Lung (tissue), 17 donors: ENCODE measurements at places on chromosomes 1 and 21.

DNA sequence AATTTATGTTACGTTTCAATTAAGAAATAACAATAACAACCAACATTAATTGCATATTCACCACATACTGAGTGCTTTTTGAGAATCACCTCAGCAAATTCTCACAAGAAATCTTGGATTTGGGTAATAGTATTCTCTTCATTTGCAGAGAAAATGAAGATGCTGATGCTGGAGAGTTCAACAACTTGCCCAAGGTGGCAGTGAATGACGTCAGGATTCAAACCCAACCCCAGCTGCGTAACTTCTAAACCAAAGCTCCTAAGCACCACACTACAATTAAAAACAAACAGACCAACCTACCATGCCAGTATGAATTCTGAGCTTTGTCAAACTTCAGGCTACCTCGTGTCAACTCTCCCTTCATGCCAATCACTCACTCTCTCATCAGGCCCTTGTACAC, 46.7 kb upstream of the GJB5 start:
- no peak overlapping the region for H3K27ac ChIP-seq
- H3K36me3 ChIP-seq: no peaks in the 10 kb centered on the region
- H3K4me1 ChIP-seq: no peaks in the 10 kb centered on the region
- DNase-seq: no peak
- no peaks in the 10 kb centered on the region for H3K27me3 ChIP-seq

DNA sequence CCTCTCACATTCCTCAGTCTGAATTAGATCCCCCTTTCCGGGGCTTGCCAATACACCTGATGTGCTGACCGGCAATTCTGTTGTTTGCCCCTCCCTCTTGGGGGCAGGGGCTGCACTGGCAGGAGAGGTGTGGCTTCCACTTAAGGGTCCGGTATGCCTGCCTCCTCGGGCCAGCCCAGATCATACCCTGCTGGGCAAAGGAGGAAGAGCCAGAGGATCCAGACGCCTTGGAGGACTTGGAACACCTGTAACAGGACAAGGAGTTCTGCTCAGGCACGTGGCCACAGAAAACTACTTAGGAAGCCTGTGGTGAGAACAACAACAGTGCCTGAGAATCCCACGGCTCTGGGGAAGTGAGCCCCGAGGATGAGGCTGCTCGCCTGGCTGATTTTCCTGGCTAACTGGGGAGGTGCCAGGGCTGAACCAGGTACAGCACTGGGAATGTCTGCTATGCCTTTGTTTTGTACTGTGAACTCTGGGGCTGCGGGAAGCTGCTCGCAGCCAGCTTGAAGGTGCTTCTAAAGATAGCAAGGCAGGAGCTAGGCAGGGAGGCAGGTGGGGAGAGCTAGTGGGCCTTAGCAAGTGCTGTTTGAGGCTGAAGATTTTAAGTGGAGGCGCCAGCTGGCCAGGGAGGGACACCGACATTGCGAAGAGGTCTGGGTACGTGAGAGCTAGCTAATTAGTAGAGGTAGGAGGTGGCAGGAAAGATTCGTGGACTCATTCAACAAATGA, at the start of gene SMPDL3B:
Gene SMPDL3B (plus strand): TSS at position 183 of the 732 bp plus-strand sequence. CDS start 184 bp downstream, at position 367.
- H3K4me3 ChIP-seq: no peak within 1 kb of the TSS
- peak within 1 kb of the TSS; percentile 64 for H3K27ac ChIP-seq
- H3K27me3 ChIP-seq: peaks cover 5% of the 10 kb centered on the region
- H3K4me1 ChIP-seq: no peaks in the 10 kb centered on the region
- no peaks in the 10 kb centered on the region for H3K36me3 ChIP-seq
- DNase-seq: peak; percentile 64

GRCh38 chr1:18166929-18167328, 59.3 kb downstream of the IGSF21 start:
- H3K36me3 ChIP-seq: no peaks in the 10 kb centered on the region
- DNase-seq: no peak
- no peak overlapping the region for H3K4me3 ChIP-seq
- H3K27me3 ChIP-seq: peaks cover 9% of the 10 kb centered on the region
- H3K4me1 ChIP-seq: no peaks in the 10 kb centered on the region

DNA sequence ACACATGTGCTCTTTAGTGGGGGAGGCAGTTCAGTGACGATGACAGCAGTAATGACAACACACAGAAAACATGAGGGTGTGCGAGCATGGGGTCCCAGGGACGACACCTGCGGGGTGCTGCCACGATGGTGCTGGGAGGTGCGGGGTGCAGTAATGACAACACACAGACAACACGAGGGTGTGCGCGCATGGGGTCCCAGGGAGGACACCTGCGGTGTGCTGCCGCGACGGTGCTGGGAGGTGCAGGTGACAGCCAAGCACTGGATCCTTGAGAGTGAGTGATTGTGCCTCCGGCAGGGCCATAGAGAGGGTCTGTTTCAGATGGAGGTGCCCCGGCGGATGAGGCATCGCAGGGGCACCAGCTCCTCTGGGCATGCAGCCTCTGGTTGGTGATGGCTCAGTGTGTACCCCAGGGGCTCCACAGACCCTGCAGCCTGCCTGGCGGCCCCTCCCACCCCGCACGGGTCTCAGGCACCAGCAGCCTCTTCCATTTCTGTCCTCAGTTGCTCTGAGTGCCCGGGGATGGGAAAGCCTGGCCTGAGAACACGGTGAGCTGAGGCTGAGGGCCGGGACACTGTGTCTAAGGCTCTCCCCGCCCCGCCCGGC, 191.7 kb upstream of the ARHGEF16 start:
- no peak overlapping the region for H3K27ac ChIP-seq
- H3K36me3 ChIP-seq: no peaks in the 10 kb centered on the region
- H3K4me3 ChIP-seq: no peak overlapping the region
- H3K27me3 ChIP-seq: peaks cover 3% of the 10 kb centered on the region

- peaks cover 6% of the 10 kb centered on the region for H3K4me1 ChIP-seq
- H3K27ac ChIP-seq: peak overlapping the region; percentile 84
- H3K36me3 ChIP-seq: no peaks in the 10 kb centered on the region
- peak; percentile 62 for DNase-seq
- peak overlapping the region; percentile 98 for H3K4me3 ChIP-seq
Measured at GRCh38 chr21:26169061-26169610, 1.4 kb downstream of the APP start.

- no peak for DNase-seq
- H3K4me3 ChIP-seq: no peak overlapping the region
- no peaks in the 10 kb centered on the region for H3K36me3 ChIP-seq
- no peaks in the 10 kb centered on the region for H3K4me1 ChIP-seq
- H3K27me3 ChIP-seq: no peaks in the 10 kb centered on the region
Measured at GRCh38 chr1:91427741-91428140, 23.1 kb upstream of the HFM1 start.

DNA sequence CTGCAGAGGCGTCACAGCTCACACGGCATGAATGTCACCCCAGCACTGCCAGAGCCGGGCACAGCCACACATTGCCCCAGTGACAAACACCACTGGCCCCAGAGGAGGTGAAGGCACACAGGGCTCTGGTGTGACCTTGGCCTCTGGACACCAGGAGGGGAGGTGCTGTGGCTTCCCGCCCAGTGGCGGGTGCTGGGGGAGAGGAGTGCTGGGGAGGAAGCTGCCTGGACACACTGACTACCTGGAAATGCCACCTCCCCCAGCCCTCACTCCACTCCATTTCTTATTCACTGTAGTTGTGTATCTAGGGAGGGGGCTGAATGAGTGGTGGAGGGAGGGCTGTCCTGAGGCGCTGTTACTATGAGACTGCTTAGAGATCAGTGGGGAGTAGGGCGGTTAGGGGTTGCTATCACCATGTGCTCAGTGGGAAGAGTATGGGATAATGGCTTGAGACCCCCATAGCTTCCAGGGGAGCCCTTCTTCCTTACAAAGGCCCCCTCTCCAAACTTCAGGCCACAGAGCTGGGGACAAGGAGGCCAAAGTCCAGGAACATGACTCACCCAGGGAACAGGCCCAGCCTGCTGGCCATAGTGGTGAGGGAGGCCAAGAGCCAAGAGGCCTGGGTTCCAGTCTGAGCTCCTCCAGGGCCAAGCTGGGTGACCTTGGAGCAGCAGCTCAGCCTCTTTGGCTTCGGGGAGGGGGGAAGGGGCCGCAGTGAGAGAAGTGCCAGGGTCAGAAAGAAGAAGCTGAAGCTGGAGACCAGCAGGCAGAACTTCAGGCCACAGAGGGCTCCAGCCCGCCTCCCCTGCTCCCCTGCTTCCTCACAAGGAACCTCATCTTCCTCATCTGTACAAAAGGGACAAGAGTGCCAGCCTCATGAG, 40.1 kb downstream of the AHDC1 start:
- H3K27me3 ChIP-seq: no peaks in the 10 kb centered on the region
- H3K36me3 ChIP-seq: no peaks in the 10 kb centered on the region
- peak overlapping the region; percentile 91 for H3K27ac ChIP-seq

DNA sequence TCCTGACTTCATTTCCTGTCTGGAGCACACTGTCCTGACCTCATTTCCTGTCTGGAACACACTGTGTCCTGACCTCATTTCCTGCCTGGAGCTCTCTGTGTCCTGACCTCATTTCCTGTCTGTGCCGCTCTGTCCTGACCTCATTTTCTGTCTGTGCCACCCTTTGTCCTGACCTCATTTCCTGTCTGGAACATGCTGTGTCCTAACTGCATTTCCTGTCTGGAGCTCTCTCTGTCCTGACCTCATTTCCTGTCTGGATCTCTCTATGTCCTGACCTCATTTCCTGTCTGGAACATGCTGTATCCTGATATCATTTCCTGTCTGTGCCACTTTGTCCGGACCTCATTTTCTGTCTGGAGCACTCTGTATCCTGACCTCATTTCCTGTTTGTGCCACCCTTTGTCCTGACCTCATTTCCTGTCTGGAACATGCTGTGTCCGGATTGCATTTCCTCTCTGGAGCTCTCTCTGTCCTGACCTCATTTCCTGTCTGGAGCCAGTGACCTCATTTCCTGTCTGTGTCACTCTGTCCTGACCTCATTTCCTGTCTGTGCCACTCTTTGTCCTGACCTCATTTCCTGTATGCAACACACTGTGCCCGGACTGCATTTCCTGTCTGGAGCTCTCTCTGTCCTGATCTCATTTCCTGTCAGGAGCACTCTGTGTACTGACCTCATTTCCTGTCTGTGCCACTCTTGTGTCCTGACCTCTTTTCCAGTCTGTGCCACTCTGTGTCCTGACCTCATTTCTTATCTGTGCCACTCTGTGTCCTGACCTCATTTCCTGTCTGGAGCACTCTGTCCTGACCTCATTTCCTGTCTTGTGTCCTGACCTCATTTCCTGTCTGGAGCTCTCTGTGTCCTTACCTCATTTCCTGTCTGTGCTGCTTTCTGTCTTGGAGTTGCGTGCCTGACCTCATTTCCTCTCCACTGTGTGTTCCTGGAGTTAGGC, 27.6 kb downstream of the SKI start:
- H3K36me3 ChIP-seq: no peaks in the 10 kb centered on the region
- no peak overlapping the region for H3K4me3 ChIP-seq
- peaks cover 19% of the 10 kb centered on the region for H3K4me1 ChIP-seq
- peak; percentile 71 for DNase-seq
- peak overlapping the region; percentile 56 for H3K27ac ChIP-seq

GRCh38 chr1:151062741-151063371, 2.7 kb downstream of the MLLT11 start:
- no peaks in the 10 kb centered on the region for H3K36me3 ChIP-seq
- H3K4me3 ChIP-seq: no peak overlapping the region
- no peak overlapping the region for H3K27ac ChIP-seq

GRCh38 chr1:196535727-196536126, 72.5 kb downstream of the KCNT2 start:
- no peaks in the 10 kb centered on the region for H3K27me3 ChIP-seq
- no peak for DNase-seq
- H3K27ac ChIP-seq: no peak overlapping the region
- H3K4me3 ChIP-seq: no peak overlapping the region
- no peaks in the 10 kb centered on the region for H3K4me1 ChIP-seq

- no peaks in the 10 kb centered on the region for H3K4me1 ChIP-seq
- H3K4me3 ChIP-seq: no peak overlapping the region
- no peak for DNase-seq
- no peaks in the 10 kb centered on the region for H3K27me3 ChIP-seq
- no peak overlapping the region for H3K27ac ChIP-seq
- no peaks in the 10 kb centered on the region for H3K36me3 ChIP-seq
Measured at GRCh38 chr1:237875291-237875690, 15.4 kb downstream of the ZP4 start.

DNA sequence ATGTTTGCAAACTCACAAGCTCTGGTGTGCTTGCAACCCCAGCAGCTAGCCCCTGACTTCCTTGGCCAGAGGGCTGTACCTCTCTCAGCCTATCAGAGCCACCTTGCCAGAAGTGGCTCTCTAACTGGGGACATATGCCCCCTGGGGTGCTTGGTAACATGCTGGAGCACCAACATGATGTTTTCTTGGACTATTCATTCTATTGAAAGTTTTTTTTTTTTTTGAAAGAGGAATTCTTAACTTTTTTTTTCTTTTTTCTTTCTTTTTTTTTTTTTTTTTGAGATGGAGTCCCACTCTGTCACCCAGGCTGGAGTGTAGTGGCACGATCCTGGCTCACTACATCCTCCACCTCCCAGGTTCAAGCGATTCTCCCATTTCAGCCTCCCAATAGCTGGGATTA, 14.7 kb upstream of the CAPN8 start:
- H3K27ac ChIP-seq: no peak overlapping the region
- H3K36me3 ChIP-seq: no peaks in the 10 kb centered on the region
- H3K4me1 ChIP-seq: no peaks in the 10 kb centered on the region
- no peak overlapping the region for H3K4me3 ChIP-seq

DNA sequence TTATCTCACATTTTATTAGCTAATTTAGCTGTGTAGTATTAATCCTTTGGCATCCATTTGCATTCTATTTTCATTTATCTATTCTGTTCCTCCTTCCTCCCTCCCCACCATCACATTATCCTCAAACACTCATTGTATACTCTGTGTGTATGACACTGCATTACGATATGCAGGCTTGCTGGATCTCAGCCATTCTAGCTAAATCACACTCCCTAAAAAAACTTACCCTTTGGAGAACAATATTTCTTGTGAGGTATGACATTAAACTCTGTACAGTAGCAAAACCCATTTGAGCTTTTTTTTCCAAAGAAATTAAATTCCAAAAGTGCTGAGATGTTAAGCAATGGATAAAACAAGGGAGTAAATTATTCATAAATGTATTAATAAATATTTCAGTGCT, 11.4 kb upstream of the RAB3GAP2 start:
- no peaks in the 10 kb centered on the region for H3K4me1 ChIP-seq
- H3K27ac ChIP-seq: no peak overlapping the region
- no peak for DNase-seq
- H3K27me3 ChIP-seq: no peaks in the 10 kb centered on the region
- H3K36me3 ChIP-seq: no peaks in the 10 kb centered on the region

- peak overlapping the region; percentile 13 for H3K27ac ChIP-seq
- DNase-seq: no peak
Measured at GRCh38 chr1:110481968-110482623, 31.1 kb downstream of the PROK1 start.

DNA sequence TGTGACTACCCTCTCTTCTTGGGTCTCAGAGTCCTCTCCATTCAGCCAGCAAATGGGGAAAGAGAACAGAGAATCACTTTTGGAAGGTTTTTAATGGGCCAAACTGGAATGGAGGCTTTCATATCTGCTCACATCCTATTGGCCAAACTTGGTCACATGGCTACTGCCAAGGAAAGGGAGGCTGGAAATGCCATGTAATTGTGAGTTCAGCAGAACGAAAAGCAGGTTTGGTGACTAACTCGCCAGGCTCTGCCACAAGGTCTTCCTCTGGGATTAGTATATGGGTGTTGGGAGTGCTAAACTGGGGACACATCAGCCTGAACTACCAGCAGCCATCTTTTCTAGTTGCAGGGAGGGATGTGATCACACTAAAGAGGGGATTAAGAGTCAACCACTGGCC, 19.2 kb downstream of the RD3 start:
- no peaks in the 10 kb centered on the region for H3K36me3 ChIP-seq
- H3K4me3 ChIP-seq: no peak overlapping the region
- H3K27ac ChIP-seq: no peak overlapping the region
- no peak for DNase-seq
- no peaks in the 10 kb centered on the region for H3K4me1 ChIP-seq

- no peak for DNase-seq
- no peaks in the 10 kb centered on the region for H3K36me3 ChIP-seq
- H3K4me3 ChIP-seq: no peak overlapping the region
- H3K27ac ChIP-seq: no peak overlapping the region
Measured at GRCh38 chr21:44757731-44758130, 43.9 kb downstream of the UBE2G2 start.
